Non-pigmented ciliary epithelial cell (primary cell): ENCODE measurements at places on chromosomes 2 and 18.

DNA sequence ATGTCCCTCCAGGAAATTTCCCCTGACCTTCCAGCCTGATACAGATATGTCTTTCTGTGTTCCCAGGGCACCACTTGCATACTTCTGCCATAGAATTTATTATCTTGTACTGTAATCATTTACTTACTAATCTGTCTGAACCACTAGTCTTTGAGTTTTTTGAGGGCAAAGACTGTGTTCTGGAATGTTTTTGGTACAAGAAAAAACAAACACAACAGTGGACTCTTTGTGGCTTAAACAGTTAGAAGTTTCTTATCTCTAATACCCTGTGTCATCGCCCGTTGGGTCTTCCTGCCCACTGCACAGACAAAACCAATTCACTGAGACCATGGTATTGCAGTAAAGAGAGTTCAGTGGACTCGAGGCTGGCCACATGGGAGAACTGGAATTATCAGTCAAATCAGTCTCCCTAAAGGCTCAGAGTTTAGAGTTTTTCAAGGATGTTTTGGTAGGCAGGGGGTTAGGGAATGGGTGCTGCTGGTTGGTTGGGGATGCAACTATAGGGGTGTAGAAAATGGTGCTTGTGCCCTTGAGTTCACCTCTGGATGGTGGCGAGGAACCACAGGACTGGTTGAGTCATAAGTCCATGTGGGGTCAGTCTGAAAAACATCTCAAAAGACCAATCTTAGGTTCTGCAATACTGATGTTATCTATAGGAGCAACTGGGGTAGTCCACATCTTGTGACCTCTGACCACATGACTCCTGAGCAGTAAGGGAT, 20.3 kb downstream of the RALB start:
- DNase-seq: no peak

GRCh38 chr2:96403481-96403880, 67.9 kb downstream of the NCAPH start:
- no peak for DNase-seq

DNA sequence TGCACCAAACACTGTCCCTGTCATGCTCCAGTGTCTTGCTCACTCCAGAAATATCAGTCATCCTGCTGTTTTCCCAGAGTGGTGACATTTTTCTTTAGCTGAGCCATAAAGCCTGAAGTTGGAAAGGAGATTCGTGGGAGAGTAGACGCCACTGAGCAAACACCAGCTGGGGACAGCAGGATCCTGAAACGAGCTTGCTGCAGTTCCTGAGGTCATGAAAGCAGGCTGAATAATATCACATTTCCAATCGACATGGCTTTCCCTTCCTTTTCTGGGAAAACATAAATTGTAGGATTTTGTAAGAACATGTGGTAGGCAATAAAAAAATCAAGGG, 276.4 kb downstream of the CDCA7 start:
- DNase-seq: no peak

DNA sequence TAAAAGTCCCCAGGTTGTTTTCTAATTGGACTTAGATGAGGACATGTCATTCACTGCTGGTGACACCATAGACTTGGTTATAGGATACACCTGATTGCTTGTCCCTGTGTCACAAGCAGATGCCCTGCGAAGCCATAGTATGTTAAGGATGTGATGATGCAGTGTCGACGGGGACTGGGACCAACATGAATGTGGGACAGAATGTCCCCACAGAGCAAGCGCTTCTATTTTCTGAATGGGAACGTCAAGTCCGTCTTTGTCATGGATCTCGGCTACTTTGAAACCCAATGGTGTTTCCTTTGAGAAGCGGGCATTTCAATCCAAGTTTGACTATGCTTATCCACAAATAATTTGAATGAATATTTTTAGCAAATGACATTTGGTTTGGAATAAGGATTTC, 2.1 kb downstream of the GCG start:
- no peak for DNase-seq

GRCh38 chr2:24521975-24522639, 31.1 kb downstream of the NCOA1 start:
- DNase-seq: no peak

- no peak for DNase-seq
Observed at GRCh38 chr2:36356990-36357846, 1.6 kb downstream of the CRIM1 start.

DNA sequence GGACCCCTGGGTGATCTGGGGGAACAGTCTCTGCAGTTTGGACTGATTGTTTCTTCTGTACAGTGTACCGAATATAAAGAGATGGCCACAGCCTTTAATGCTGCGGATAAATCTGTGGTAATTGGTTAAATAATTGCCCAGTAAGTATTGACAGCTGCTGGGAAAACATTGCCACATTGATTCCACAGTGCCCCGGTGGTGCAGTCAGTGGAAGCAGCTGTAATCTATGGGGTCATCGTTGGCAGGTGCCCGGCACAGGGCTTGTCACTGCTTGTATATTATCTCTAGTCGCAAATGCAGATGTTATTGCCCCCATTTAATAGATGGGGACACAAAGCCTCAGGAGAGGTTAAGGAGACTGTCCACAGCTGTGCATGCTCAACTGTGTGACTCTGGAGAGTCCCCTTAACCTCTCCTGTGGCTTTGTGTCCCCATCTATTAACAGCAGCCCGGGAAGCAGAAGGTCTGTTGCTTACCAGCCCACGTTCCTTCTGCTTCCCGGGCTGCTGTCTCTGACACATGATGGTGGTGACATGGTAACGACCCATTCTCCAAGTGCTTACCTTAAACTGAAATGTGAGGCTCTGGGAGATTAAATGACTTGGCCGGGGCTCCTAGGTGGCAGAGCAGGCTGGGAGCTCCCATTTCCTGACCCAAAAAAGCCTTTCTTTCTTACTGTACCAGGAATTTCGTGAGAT, 76.9 kb downstream of the NCK2 start:
- DNase-seq: no peak

DNA sequence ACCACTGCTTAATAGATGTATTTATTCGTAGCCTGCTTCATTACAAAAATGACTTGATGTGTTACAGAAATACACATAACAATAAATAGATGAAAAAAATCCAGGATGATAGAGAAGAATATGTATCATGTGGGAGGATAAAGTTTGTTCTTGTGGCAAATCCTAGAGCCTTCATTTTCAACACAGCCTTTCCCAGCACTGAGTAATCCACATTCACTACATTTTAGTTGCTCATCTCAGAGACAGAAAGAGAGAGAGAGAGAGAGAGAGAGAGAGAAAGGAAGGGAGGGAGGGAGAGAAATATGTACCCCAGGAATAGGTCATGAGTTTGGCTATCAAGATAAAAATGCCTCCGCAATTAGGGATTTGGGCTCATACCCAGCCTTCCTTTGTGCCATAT, 144.3 kb downstream of the RBMS1 start:
- no peak for DNase-seq

DNA sequence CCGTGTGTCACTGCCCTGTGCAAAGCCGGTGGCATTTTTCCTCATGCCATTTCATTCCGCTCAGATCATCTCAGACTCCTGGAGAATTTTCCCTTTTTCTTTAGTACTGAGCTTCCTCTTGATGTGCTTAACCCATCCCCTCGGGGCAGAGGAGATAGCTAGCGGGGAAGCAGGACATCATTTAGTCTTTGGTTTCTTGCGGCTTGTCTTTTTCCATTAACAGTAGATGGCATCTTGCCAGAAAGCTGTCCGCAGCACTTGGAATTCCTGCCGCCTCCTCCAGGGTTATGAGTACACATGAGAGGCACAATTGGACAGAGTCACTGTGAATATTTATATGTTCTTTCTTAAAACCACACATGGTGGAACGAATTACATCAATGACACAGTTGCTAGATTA, 226.6 kb downstream of the ALPK2 start:
- no peak for DNase-seq

DNA sequence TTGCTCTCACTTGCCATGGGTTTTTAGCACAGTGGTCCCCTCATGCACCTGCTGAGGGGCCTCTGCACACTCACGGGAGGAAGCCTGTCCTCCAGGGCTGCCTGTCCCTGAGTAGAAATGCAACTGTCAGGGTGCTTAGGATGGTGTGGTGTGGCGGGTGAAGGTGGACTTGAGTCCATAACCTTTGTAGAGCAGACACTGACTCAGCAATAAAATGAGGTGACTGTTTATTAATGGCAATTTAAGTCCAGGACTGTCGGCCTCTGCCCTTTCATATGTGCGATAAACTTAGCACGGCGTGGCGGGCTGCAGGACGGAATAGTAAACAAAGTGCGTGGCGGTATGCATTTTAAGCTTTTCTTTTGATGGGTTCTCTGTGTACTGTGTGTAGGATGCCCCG, 188.2 kb downstream of the LDLRAD4 start:
- DNase-seq: no peak

- peak; percentile 87 for DNase-seq
Observed at GRCh38 chr2:33529771-33530481, 53.5 kb downstream of the RASGRP3 start.

DNA sequence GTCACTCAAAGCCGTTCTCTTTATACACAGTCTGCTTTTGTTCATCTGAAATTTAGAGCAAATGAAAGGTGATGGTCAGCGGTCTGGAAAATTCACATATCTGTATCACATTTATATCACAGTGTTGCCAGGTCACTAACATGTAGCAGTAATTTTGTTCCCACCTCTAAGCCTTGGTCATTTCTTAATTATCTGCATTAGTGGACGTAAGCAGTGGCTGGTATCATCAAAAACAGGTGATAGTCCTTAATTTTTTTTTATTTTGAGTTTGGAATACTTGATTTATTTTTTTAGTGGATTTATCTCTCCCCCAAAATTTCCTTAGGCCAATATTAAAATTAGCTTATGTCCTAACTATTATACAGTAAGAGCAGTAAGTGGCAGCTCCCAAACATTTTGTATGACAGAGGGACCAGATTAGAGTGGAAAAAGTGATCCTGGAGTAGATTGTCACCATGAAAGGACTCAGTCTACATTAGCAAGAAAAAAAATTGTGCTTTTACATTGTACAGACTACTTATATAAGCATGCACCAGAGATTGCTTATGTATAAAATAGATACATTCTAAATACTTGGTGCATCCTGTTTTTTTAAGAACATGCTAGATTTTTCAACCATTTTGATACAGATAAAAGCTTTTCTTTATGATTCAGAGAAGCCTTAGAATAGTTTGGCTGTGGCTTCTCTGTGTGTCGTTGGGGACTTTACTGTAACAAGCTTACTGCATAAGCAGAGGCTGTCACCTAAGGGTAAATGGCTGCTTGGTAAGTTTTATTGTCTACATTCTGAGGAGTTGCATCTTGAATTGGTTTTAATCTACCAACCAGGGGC, 65.0 kb downstream of the MAPRE2 start:
- DNase-seq: no peak

DNA sequence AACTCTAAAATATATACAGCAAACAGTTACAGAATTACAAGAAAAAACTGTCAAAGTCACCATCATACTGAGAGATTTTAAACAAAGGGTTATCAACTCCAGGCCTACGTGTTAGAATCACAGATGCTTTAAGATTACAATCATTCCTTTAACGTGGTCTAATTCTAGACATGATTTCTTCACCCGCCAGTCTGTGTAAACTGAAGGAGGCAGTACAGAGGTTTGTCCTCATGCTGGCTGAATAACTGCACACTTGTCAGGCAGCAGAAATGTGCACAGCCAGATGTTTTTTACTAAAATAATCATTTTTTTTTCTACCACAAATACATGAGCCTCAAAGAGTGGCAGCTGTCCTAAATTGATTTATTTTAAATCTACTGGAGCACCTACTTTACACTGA, 15.5 kb upstream of the NEURL3 start:
- DNase-seq: no peak

DNA sequence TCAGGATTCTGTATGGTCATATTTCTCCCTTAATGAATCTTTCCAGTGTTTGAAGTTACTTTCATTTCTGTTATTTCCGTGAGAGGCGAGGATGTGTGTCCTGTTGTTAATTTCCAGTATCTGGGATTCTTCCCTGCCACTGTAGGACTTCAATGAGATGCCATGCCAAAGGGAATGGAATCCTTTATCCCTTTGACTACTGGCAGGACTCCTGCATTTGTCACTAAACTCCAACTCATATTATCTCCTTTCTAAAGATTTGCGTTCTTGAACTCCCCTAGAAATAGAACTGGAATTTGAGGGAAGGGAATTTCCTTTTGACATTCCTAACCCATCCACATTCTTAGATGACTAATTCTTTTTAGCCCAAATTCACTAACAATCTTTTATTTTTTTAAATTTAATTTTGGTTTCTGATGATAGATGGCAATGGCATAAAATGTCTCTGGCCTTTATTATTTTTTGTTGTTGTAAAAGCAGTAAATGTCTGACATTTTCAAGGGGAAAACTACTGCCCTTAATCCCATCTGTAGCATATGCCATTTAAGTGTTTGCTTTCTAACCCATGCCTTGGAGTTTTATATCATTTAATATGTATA, 87.8 kb upstream of the EML6 start:
- no peak for DNase-seq

DNA sequence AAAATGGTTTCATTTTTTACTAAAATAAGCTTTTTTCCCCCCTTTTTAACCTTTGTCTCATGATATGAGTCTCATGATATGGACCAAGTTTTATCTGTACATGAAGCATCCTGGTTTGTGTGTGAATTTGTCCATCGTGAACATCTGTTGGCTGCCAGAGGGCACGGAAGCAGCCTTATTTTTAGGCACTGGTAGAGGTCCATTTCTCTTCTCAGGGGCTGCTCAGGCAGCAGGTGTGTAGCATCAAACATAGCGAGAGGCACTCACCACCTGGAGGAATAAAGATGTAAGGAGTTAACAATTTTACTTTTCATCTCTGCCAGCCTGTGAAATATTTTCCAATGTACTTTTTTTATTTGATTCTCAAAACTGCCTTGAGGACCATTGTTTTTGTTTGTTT, 134.5 kb downstream of the RHBDD1 start:
- DNase-seq: no peak

DNA sequence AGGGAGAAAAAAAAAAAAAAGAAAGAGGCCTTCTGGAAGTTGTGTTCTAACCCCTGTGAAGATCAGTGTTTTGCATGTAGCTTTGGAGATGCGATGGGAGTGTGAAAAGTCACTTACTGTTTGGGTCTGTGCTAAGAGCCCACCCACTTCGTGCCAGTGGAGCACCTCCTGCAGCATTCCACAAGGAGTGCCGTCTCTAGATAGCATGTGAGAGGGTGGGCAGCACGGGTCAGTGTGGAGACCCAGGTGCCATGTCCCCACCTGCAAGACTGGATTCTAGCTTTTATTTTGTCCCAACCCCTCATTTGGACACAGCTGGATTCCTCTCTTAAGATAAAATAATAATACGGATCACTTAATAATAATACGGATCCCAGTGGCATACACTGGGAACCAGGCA, 12.5 kb upstream of the TMEM185B start:
- DNase-seq: no peak

DNA sequence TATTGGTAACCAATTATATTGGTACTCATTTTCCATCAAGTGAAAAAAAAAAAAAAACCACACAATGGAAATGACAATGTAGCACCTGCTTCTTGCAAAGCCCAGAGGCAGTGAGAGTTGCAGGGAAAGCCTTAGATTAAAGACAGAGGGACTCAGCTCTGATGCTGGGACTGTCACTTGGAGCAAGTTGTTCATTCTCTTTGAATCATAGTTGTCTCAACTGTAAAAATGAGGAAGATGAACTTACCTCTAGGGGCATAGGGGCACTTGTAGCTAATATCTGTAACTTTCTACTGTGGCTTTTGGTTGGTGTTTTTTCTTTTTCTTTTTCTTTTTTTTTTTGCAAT, 81.4 kb upstream of the LPIN2 start:
- DNase-seq: no peak

GRCh38 chr18:70366670-70367069, 77.8 kb downstream of the SOCS6 start:
- no peak for DNase-seq

- no peak for DNase-seq
Observed at GRCh38 chr18:46480226-46480625, 176.8 kb downstream of the LOXHD1 start.
